ENCODE measurements at places on chromosomes 1 and 21.

- peak; percentile 77 for DNase-seq
Observed at GRCh38 chr1:54488065-54488750, 59.8 kb upstream of the ACOT11 start.

- DNase-seq, result no peak
Observed at GRCh38 chr1:230003409-230003808, 63.6 kb upstream of the GALNT2 start.

DNA sequence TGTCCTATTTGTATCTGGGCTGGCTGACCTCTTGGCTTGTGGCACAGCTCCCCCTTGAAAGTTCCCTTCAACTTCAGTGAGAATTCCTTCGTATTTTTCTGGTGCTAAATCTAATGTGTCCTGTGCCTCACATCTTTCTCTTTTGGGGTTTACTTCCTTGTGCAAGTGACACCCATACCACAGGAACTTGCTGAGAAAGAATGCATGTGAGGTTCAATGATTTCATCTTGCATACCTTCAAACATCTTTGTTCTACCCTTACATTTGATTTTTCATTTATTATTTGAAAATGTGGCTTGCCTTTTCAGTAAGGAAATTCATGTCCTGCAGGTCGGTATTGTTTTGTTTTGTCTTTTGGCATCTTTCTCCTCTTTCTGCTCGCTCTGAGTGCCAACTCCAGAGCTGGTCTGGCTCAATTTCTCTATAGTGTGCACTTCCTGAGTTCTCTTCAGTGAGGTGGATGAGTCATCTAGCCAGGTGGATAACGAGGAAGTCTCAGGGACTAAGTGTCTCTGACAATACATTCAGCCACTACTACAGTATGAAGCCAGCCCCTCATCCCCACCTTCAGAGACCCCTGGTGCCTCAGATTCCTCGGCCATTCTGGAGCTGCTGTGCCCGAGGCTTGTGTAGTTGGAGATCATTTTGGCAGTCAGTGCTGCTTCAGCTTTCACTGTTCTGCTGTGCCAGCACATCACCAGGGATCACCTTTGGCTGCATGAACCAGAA is 59.5 kb downstream of the RIPK4 start:
- DNase-seq, result no peak

DNA sequence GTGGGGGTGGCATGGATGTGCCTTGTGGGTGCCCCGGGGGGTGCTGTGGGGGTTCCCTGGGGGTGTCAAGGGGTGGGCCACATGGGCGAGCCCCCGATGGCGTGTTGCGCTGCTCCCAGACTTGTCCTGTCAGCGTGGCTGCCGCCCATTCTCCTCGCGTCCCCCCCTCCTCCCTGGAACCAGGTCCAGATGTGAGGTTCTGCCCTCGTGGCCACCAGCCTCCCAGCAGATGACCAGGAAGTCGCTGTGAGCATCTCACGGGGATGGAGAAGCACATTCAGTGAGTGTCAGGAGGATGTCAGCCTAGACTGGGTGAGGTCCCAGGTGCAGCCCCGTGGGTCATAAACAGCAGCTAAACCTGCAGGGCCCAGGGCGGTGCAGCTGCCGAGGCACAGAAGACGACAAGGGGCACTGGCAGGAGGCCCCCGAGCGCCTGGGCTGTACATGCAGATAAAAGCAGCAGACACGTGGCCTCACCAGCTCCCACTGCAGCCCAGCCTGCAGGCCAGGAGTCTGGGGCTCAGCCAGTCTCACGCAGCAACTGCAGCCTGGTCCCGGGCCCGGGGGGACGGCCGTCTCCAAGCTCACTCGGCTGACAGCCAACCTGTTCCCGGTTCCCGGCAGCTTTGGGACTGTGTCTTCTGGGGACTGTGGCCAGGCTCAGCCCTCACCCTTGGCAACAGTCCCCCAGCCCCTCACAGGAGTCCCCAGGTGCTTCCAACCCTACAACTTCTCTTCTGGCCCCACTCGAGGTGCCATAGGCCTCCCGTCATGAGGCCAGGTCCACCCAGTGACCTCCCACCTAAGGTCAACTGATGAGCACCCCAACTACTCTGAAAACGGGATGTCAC is 17.5 kb upstream of the COL6A2 start:
- DNase-seq, result no peak

DNA sequence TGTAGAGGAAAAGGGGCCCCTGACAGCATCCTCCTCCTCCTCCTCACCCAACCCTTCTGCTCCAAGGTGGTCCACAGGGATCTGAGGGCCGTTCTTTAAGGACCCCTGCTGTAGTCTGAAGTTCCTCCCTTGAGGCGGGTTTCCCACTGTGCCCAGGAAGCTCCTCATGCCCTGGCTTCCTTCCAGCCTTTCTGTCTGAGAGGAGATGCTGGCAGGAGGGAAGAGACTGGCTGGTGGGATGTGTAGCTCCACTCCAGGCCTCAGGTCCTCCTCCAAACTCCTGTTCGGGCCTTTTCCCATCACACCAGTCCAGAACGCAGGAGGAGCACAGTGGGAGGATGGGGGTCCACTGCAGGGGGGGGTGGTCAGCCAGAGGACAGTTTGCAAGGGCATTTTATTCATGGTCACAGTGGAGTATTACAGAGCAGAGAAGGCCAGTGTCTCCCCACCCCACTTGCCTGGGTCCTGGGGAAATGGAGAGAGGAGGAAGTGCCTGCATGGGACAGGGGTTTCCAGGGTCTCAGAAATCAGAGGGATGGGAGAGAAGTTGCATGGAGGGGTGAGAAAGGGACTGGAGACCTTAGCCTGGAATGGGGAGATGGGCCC is 7.8 kb downstream of the ETV3L start:
- DNase-seq, result no peak

- DNase-seq, result no peak
Observed at GRCh38 chr1:187854457-187854856, 1025.7 kb downstream of the PLA2G4A start.

GRCh38 chr1:25729790-25730644 is 70.0 kb upstream of the SELENON start:
- DNase-seq, result no peak

DNA sequence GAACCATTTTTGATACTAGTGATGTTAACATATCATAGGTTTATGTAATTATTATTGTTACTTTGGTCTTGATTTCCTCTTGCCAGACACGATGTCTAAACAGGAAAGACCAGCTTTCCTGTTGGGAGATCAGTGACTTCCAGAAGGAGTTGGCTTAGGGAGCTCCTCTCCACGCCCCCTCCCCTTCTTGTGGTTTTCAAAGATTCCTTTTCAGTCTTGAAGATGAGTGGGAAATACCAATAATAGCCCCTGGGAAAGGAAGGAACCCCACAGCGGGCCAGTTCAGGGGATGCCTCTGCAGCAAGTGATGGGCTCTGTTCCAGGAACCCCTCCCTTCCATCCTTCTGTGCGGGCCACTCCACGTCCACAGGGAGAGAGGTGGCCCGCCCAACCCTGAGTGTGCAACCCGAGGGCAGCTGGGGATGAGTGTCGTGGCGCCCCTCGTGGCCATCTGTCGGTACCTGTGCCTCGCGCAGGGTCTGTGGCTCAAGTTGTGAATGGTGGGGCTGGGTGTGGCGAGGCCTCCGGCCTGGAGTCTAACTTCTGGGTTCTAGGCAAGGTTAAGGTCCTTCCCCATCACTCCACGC is 65.7 kb downstream of the TLR5 start:
- no peak for DNase-seq

- no peak for DNase-seq
Observed at GRCh38 chr1:93995837-93996536, 86.8 kb upstream of the GCLM start.

- DNase-seq, result peak; percentile 64
Observed at GRCh38 chr21:34129039-34129891, 55.9 kb downstream of the MRPS6 start.

- DNase-seq, result no peak
Observed at GRCh38 chr1:172344444-172344843, 76.0 kb upstream of the C1orf105 start.

DNA sequence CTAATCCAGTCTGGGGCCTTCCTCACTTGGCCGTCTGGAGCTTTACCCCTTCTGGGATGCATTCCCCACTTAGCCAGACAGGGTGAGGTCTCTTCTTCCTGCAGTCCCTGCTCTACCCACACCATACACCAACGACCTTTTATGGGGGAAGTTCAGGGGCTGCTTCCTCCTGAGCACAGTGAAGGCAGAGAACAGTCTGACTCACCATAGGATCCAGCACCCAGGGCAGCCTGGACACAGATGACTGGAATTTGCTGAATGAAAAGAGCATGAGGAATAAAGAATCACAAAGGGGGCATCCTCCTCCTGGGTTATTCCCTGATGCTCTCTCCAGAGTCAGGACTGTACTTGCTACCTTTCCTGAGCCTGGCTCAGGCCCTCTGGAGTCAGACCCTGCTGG is 4.6 kb upstream of the FOXE3 start:
- no peak for DNase-seq

- DNase-seq, result no peak
Observed at GRCh38 chr1:174954073-174954460, 45.7 kb upstream of the CACYBP start.

DNA sequence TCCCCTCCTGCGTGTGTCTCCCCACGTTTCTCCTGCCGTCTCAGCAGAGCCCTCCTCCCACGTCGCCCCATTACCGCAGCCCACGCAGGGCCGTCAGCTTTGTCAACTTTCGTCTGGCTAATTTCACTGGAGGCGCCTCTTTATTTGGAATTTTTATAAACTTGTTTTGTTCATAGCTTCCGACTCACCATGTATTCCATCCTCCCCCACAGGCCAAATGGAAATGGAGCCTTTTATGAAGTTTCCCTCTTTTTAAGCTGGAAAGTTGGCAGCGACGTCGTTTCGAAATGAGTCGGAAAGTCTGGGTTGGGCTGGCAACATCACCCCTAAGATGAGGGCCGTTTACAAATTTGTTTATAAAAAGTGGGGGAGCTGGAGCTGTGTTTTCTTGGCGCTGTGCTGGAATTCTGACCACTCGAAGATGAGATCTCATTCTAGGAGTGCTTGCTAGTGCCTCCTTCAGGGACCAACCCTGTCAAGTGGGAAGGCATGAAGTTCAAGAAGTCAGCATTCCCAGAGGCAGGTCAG is 23.7 kb upstream of the SLC45A1 start:
- DNase-seq, result no peak

- DNase-seq, result no peak
Observed at GRCh38 chr1:34213956-34214355, 37.2 kb downstream of the C1orf94 start.

Measured in activated naive CD4-positive, alpha-beta T cell treated with Interleukin-2 at 50 U/mL for 16 hours (primary cell).